Pons (tissue), 1 donor: ENCODE measurements at places on chromosomes 16 and 17.

GRCh38 chr16:68700831-68701230 lies 36.3 kb upstream of the CDH1 start:
- DNase-seq = no peak

- DNase-seq = peak; percentile 47
Observed at GRCh38 chr16:68081861-68082628, 3.1 kb upstream of the NFATC3 start.

- DNase-seq = no peak
Observed at GRCh38 chr17:9009737-9010136, 11.6 kb upstream of the NTN1 start.

GRCh38 chr17:72822358-72823023 lies 270.0 kb downstream of the SLC39A11 start:
- no peak for DNase-seq

- no peak for DNase-seq
Observed at GRCh38 chr16:11835309-11835708, 16.0 kb downstream of the RSL1D1 start.

- no peak for DNase-seq
Observed at GRCh38 chr17:28327031-28327607, 8.1 kb downstream of the TMEM97 start.

- DNase-seq = no peak
Observed at GRCh38 chr16:17392127-17392856, 78.5 kb downstream of the XYLT1 start.

GRCh38 chr16:47493381-47494337 lies 32.5 kb downstream of the PHKB start:
- peak; percentile 15 for DNase-seq

- DNase-seq = no peak
Observed at GRCh38 chr17:62681061-62681938, 53.8 kb downstream of the MRC2 start.

- DNase-seq = no peak
Observed at GRCh38 chr16:6548507-6548906, 784.1 kb upstream of the RBFOX1 start.

DNA sequence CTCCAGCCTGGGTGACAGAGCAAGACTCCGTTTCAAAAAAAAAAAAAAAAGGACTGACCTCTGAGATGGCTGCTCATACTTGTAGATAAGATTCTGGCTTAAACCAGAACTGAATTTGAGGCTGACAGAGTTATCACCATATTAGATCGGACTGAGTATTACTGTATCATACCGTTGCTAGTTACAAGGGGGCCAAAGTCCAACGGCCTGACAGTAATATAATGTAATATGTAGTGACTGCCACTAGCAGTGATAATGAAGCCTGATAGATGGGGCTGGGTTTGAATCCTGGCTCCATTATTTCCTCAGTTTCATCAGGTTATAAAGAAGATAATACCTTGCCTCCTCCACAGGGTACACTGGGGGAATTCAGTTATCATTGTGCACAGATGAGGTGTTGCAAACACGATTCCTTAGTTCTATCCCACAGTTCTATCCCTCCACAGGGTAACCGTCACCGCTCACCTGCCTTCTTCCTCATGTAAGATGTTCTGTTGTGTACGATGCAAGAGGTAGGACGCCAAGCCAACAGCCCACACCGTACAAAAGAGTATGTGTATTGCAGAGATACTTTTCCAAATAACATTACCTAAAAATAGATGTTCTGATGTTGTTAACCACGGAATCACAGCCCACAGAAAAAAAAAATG lies 5.2 kb downstream of the TMEM220 start:
- DNase-seq = no peak

DNA sequence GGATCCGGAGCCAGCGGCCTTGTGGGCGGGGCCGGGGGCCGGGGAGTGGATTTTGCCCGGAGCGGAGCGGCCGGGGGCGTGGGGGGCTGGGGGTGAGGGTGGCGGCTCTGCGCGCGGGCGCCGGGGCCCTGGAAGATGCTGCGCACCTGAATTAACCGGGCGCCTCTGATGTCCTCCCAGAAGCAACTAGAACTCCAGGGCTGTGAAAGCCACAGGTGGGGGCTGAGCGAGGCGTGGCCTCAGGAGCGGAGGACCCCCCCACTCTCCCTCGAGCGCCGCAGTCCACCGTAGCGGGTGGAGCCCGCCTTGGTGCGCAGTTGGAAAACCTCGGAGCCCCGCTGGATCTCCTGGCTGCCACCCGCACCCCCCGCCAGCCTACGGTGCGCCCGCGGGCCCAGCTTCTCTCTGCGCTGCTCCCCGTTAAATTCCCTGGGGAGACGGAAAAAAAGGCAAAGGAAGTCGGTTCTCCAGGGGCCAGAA lies 549 bp downstream of the SLC26A11 start:
- no peak for DNase-seq

DNA sequence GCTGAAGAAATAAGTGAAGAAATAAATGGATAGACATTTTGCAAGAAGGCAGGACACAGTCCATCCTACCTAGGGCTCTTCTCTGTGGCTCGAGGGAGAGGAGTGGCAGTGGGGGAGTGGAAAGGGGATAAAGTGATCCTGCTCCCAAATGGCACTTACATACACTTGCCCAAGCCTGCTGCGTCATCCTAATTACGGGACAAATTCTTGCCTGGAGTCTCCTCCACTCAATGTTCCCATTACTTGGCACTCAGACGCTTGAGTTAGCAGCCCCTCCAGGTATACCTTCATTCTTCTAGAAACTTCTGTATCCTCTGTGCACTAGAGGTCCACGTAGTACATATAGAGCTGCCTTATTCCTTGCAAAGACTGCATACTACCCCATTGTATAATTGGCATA lies 15.7 kb upstream of the MAP3K14 start:
- no peak for DNase-seq

DNA sequence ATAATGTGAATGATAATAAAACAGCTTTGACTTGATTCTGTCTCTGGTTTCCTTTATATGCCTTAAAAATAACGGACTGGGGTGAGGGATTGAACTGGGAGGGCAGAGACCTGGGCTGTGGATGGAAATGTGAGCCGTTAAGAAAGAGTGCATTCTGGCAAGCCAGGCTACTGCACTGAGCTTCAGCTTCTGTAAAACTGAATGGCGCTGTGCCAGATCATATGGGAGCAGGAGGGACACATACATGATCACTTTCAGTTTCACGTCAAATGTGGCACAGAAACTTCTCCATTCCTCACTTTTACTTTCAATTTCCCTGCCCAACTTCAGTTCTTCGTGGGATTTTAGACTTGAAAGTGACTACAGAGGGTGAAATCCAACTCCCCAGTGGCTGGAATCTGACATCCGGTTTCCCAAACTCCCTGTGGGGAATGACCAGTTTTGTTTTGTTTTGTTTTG lies 1.1 kb downstream of the MT2A start:
- DNase-seq = peak; percentile 89

GRCh38 chr17:78617511-78618061 lies 40.4 kb upstream of the DNAH17 start:
- no peak for DNase-seq

GRCh38 chr16:89453501-89454321 lies 36.6 kb downstream of the ANKRD11 start:
- peak; percentile 41 for DNase-seq

DNA sequence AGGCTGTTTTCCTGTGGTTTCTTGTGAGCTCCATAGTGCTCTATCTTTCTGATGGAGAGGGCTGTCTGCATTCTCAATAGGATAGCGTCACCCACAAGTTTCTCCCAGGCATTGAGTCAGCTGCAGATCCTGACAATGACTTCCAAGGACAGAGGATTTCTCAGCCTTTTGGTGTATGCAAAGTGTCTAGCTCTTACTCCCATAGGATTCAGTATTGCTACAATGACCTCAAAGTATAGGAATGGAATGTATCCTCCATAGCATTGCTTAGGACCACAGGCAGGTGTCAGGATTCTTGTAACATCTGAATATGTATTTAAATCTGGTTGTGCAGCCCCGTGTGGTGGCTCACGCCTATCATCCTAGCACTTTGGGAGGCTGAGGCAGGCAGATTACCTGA lies 32.3 kb downstream of the SMIM36 start:
- DNase-seq = no peak

GRCh38 chr17:37813751-37814150 lies 68.9 kb upstream of the HNF1B start:
- DNase-seq = peak; percentile 4

DNA sequence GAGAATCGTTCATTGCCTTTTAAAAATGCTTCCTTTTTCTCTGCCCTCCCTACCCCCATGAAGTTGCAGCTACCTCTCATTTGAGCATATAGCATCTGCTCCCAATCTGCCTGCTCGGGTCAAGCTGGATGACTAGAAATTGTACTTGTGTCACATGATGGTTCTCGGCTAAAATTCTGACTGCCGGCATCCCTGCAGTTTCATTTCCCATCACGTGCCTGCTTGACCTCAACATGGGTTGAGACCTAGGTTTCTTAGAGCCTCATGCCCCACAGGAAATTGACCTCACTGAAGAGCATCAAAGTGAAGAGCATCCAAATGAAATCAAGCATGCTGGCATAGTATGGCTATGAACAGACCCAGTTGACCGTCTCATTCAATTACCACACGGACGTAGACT lies 581.6 kb upstream of the PSMD7 start:
- no peak for DNase-seq

- DNase-seq = no peak
Observed at GRCh38 chr17:48444516-48445247, 14.7 kb upstream of the SKAP1 start.

- DNase-seq = no peak
Observed at GRCh38 chr17:44867841-44868240, 20.2 kb downstream of the HIGD1B start.

DNA sequence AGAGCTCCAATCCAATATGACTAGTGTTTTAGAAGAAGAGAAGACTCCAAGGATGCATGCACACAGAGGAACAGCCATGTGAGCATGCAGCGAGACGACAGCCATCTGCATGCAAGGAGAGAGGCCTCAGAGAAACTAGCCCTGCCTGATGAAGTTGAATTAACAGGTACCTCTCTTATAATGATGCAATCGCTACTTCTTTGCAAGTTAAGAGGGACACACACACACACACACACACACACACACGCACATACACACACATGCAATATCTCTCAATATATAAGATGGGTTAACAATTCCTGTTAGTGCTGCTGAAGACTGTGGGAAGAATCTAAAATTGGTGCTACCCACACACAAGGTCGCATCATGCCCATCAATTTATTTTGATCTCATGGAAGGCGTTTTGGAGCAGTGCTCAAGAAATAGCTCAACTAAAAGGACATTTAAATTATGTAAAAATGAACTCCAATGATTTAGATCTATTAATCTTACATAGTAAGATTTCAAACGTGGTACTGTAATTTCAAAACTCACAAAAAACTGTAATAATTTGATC lies 7.0 kb upstream of the GINS3 start:
- no peak for DNase-seq

DNA sequence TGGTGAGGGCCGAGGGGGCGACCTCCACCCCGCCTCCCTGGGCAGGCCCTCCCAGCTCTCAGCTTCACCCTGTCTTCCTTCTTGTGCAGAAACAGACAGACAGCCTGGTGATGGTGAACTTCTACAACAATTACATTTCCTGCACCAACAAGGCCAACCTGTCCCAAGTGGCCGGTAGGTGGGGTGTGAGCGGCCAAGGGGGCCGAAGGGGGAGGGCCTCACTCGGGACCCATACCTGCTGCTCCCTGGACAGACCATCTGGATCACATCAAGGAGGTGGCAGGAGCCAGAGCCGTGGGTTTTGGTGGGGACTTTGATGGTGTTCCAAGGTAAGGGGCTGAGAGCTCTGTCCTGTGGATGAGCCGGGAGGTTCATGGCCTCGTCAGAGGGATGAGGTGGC lies 20.1 kb downstream of the CHMP1A start:
- DNase-seq = no peak

GRCh38 chr17:81804559-81805399 lies 829 bp downstream of the GCGR start:
- DNase-seq = no peak

DNA sequence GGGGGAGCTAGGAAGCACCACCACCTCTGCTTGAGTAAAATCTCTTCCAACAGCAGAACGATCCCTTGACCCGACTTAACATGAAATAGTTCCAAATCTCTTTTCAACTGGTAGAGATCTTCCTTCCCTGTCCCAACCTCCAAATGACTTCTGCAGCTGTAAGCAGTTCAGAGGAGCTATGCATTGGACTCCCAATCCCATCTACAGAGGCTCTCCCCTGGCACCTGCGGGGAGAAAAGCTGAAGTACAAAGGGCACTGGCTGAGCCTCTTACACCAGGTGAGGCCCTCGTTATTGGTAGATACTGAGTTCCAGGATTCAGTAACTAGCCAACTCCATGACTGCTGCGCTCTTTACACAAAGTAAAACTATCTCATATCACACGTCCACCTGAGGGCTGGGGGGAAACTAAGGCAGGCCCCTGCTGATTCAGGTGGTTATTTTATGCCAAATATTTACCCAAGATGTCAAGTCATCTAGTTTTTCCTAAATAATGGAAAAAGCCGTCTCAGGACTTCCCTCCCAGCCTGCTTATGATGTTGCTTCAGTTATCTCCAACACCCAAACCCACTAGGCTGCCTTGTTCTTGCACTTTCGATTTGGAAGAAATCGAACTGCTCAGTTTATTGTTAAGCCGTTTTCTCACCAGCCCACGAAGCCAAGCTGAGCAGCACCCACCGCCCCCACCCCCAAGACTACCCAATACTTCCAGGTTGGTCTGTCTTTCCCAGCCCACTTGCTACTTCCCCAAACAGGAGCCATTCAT lies 3.2 kb downstream of the ACTG1 start:
- peak; percentile 37 for DNase-seq

DNA sequence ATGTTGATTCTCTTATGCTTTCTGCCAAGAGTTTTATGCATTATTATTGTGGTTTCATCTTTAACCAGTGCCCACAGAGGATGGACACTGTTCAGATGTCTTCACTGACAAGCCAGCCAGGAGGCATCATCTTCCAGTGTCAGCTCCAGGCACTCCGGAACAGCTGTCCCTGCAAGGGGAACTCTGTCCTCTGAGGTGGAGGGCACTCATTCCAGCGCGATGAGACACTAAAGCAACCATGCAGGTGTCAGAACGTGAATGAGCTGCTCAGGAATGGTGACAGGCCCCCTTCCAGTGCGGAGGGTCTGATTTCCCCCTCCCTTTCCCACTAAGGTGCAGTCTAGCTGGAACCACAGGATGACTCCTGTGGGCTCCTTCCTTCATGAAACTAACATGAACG lies 117.5 kb downstream of the NOG start:
- DNase-seq = no peak
